Activated T-cell treated with anti-CD3 and anti-CD28 coated beads, Interleukin-2, amount 50 U/mL, for 48 hours (primary cell): ENCODE measurements at places on chromosomes 1 and 21.

- DNase-seq: peak; percentile 61
Measured at GRCh38 chr1:67735806-67736627, 51.0 kb downstream of the GADD45A start.

GRCh38 chr1:162878000-162878596 is 17.1 kb upstream of the CCDC190 start:
- peak; percentile 47 for DNase-seq

- peak; percentile 31 for DNase-seq
Measured at GRCh38 chr21:34351786-34352241, 12.0 kb upstream of the KCNE2 start.

DNA sequence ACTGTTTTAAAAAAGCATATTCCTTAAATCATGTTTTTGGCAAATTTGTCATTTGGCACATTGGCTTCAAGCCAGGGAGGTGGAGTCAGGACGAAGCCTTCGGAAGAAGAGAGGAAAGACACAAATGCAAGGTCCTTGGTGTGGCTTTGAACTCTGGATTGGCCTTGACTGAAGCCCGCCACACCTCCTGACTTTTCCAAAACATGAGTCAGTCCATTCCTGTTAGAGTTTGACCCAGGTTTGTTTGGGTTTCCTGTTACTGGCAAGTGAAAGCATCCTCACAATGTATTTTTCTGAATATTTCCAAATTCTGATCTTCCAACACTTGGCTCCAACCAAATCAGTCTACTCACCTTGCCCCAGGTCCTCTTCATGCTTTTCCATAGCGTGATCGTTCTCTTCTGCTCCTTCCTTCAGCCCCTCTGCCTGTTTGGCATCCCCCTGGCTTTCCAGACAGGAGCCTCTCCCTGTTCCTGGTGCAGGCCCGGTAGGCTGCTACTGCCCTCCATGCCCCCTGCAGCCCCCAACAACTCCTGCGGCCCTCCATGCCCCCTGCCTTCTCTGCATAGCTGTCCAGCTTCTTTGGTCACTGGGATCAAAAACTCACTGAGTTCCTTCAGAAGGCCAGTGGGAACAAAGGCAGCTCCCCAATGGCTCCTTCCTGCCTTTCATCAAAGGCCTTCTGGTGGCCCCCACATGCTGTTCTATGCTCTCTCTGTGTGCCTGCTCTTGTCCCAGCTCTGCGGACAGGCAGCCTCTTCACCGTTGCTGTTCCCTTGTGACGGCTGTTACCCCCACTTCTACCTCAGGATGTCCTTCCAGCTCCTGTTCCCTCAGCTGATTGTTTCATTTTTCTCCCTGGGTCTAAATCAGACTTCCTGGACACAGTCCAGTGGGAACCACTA is 30.4 kb upstream of the SLC30A1 start:
- no peak for DNase-seq

GRCh38 chr1:1427106-1427819 is 6.2 kb upstream of the ANKRD65 start:
- DNase-seq: no peak

- DNase-seq: no peak
Measured at GRCh38 chr1:87950369-87950768, 621.7 kb downstream of the LMO4 start.

DNA sequence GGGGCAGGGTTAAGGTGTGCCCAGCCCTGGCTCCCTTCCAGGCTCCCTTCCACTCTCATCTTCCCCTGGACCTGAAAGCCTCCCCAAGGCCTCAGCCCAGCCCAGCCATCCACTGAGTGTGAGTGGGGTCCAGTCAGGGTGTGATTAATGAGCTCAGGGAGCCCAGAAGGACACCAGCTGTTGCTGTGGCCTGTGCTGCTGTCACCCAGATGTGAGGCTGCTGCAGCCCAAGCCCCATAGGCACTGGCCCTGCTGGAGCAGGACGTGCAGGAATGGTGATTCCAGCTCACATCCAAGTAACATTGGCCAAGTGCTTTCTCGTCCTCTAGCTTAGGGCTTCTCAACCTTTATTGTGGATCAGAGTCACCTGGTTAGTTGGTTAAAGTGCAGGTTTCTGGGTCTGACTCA is 77.6 kb downstream of the EPHB2 start:
- no peak for DNase-seq

DNA sequence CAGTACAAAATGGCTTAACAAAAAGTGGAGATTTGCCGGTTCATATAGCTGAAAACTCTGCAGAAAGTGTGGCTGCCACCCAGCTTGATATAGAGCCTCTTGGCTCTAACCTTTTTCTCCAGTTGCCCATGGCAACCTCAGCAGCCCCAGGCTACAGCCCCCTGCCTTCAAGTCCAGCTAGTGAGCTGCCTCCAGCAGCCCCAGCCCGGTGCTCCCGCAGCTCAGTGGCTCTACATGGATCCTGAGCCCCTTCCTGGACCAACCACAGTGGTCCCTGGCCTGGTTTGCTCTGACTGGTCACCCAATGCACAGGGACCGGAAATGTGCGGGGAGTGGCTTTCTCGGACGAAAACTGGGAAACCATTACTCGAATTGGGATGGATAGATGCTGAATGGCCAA is 13.3 kb upstream of the ATF3 start:
- DNase-seq: no peak

DNA sequence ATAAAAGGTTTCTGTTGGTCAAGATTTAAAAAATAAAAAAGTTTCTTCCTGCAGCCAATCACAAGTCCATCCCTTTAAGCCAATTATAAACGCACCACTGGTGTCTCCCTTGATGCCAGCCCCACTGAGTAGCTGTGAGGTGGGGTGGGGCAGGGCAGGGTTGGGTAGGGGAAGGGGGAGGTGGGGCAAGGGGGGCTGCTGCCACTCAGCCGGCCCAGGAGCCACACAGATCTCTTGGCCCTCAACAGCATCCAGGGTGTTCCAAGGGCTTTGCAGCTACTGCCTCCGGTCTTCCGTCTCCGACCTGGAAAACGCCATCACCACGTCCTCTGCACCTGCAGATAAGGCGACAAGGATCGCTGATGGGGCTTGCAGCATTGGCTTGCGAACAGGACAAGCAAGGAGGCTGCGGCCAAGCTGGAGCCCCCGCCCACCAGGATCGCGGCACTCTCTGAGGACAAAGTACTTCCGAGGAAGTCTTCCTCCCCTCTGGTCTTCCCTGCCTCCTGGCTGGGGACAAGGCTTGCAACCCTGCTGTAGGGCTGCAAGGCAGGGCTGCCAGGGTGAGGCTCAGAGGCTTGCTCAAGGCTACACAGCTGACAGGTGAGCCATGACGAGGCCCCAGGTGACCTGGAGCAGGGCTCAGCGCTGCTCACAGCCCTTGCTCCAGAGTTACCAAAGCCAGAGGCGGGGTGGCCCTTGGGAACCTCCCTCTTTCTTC is 26.8 kb upstream of the CLSTN1 start:
- DNase-seq: no peak

GRCh38 chr1:116340506-116341231 is 32.4 kb upstream of the ATP1A1 start:
- DNase-seq: no peak

GRCh38 chr1:39048745-39049370 is 22.7 kb downstream of the NDUFS5 start:
- no peak for DNase-seq

GRCh38 chr1:113951719-113952118 is 22.6 kb downstream of the HIPK1 start:
- no peak for DNase-seq

- DNase-seq: no peak
Measured at GRCh38 chr1:51950701-51951100, 39.8 kb downstream of the RAB3B start.

- DNase-seq: no peak
Measured at GRCh38 chr21:44590311-44590721, 2.0 kb downstream of the KRTAP10-6 start.

GRCh38 chr1:170214117-170215032 is 68.6 kb downstream of the NTMT2 start:
- no peak for DNase-seq

DNA sequence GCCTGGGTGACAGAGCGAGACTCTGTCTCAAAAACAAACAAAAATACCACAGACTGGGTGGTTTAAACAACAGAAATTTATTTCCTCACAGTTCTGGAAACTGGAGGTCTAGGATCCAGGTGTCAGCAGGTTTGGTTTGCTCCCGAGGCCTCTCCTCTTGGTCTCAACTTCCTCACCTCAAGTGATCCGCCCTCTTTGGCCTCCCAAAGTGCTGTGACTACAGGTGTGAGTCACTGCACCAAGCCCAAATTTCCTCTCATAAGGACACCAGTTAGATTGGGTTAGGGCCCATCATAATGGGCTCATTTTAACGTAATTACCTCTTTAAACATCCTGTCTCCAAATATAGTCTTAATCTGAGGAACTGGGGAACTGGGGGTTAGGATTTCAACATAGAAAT is 35.5 kb downstream of the MFSD2A start:
- no peak for DNase-seq

- no peak for DNase-seq
Measured at GRCh38 chr1:26915204-26915842, 1.5 kb upstream of the NR0B2 start.

DNA sequence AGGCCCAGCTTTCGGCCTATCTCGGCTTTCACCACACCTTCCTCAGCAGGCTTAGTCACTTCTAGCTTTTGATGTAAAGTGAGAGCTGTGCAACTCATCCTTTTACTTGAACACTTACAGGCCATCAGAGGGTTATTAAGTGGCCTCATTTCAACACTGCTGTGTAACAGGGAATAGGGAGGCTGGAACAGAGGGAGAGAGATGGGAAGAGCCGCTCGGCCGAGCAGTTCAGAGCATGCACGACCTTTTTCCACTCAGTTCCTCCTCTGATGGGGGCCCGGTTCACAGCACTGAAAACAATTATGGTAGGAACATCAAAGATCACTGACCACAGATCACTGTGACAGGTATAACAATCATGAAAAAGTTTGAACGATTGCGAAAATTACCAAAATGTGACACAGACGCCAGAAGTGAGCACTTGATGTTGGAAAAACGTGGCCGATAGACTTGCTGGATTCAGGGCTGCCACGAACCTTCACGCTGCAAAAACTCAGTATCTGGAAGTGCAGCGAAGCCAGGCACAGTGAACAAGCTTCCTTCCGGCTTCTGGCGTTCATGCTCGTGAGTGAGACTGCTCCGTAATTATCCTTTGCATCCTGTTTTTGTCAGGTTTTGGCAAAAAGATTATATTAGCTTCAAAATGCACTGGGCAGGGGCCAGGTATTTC is 28.6 kb downstream of the AGPAT3 start:
- peak; percentile 67 for DNase-seq

DNA sequence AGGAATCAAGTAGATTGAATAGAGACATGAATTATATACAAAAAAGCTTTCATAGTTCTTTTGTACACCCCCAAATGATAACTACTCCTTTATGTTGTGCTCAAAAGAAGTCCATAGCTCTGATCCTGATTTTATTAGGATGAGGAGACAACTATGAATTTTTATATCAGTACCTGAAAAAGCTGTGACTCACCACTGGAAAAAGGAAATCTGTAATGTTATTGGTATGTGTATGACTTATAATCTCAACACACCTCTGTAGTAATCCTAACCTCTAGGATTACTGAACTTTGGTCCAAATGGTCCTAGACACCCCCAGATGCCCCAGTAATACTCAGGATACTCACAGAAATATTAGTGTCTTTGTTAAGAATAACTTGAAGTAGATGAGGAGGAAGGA is 10.2 kb downstream of the PRKAB2 start:
- no peak for DNase-seq

DNA sequence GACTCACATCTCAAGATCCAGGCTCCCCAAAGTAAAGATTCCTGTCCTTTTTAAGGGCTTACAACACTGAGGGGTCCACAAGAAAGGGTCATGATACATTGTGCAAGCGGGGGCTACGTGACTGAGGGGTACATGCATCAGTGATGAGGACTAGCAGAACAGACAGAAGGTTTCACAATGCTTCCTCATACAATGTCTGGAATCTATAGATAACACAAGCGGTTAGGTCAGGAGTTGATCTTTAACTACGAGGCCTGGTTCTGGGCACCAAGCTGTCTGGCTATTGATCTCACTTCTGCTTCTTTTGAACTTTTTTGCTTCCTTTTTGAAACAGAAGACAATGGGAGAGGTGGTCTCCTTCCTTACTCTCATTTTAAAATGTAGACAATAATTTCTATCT is 718.6 kb downstream of the AMY1C start:
- DNase-seq: no peak

- DNase-seq: no peak
Measured at GRCh38 chr1:183477986-183478781, 5.9 kb downstream of the SMG7 start.

DNA sequence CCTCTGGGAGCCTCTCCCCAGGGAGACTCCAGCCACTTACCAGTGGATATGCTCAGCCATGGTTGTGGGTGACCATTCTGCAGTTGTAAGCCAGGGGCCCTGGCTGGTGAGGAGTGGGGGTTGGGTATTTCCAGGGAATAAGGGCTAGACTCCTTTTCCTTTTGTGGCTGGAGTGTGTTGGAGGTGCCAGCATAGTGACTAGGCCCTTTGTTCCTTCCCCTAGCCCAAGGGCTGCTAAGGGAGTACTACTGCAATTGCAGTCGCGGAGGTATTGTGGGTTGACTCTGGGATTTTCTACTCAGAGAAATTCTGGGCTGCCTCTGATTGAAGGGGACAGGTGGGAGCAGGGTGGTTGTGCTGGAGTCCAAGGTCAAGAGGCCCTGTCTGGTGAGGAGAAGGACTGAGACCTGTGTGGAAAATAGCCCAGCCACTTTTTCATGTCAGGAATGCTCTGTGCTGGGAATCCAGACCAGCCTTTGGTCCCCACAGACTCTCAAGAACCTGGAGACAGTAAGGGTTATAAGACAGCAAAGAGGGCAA is 43.1 kb downstream of the MROH9 start:
- no peak for DNase-seq

GRCh38 chr1:192610112-192610889 is 25.6 kb upstream of the RGS13 start:
- DNase-seq: no peak

- DNase-seq: no peak
Measured at GRCh38 chr1:192518700-192519099, 56.9 kb upstream of the RGS1 start.
